Tongue (tissue), 3 donors: ENCODE measurements at places on chromosomes 6 and 20. TPM values are rescaled to one million over a fixed set of nuclear protein-coding genes. Genes with fewer than 3 reads are reported as not detected.
A peak's percentile ranks its signal among the peaks of the same experiment; 100 is the strongest.

DNA sequence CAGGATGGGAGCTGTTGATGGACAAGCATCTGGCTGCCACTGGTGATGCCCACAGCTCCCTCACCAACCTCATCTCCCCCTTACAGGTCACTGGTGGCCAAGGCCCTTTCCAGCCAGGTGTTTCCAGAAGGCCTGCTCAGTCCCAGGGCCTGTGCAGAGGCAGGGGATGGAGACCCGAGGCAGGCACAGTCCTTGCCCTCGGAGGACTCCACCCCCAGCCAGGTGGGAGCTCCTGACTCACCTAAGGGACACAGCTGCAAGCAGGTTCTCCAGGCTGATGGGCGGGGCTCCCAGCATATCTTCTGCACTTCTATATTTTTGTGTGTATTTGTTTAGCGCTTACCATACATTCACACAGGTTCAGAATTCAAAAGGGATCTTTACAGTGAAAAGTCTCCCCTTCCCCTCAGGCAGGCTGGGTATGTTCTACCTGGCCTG lies 17.4 kb downstream of the PRPH2 start:
- peak; percentile 47 for DNase-seq

DNA sequence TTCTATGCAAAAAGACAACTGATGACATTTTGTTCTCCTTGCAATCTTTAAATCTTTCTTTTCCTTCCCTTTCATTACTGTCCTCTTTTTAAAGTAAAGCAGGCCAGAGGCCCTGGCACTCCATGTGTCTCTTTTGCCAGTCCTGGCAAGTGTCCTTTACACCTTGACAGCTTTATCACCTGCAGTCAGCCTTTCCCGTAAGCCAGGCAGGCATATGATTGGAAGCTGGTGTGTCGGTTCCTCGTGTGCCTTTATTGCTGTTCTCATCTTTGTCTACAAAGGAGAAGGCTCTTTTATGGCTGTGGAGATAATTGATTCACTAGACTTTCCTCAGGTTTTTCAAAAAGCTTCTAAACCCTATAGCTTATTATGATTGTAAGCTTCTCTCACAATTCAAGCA lies 162.3 kb upstream of the FBXL4 start:
- DNase-seq, result no peak

- no peak for DNase-seq
Measured at GRCh38 chr6:53148684-53149083, at the start of gene GCM1. GCM1 (minus strand) TSS chr6:53148841; CDS start chr6:53145632, 3,209 bp downstream.

DNA sequence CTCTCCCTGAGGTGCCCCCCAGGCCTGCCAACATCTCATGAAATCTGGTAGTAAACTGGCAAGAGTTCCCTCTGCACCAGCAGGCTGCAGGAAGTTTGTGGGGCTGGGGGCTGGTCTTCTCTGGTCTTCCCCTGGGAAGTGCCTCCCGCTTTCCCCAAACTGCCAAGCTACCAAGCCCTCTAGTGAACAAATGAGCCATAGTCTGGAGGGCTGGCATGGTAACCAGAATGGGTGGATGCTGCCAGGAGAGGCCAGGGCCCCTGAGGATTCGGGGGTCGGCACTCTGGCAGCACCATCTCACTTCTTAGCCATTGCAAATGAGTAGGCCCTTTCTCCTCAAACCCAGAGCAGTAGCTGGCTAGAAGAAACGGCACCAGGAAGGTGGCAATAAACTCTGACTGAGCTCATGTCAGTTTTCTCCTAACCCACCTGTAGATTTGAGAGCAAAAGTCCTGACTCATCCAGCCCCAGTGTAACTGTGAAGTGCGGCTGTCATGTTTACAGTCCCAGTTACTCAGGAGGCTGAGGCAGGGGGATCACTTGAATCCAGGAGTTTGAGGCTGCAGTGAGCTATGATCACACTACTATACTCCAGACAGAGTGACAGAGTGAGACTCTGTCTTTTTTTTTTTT lies 35.9 kb downstream of the ZC3H12D start:
- DNase-seq, result no peak

- no peak for DNase-seq
Measured at GRCh38 chr6:13044390-13044789, 283.9 kb downstream of the TBC1D7 start.

- no peak for DNase-seq
Measured at GRCh38 chr6:142444881-142445301, 143.1 kb downstream of the ADGRG6 start.

- DNase-seq, result no peak
Measured at GRCh38 chr20:59813948-59814839, 119.2 kb downstream of the SYCP2 start.

- DNase-seq, result peak; percentile 58
Measured at GRCh38 chr6:108966855-108967755, 118.9 kb downstream of the ARMC2 start.

GRCh38 chr6:12567682-12568081 lies 148.9 kb upstream of the PHACTR1 start:
- no peak for DNase-seq

DNA sequence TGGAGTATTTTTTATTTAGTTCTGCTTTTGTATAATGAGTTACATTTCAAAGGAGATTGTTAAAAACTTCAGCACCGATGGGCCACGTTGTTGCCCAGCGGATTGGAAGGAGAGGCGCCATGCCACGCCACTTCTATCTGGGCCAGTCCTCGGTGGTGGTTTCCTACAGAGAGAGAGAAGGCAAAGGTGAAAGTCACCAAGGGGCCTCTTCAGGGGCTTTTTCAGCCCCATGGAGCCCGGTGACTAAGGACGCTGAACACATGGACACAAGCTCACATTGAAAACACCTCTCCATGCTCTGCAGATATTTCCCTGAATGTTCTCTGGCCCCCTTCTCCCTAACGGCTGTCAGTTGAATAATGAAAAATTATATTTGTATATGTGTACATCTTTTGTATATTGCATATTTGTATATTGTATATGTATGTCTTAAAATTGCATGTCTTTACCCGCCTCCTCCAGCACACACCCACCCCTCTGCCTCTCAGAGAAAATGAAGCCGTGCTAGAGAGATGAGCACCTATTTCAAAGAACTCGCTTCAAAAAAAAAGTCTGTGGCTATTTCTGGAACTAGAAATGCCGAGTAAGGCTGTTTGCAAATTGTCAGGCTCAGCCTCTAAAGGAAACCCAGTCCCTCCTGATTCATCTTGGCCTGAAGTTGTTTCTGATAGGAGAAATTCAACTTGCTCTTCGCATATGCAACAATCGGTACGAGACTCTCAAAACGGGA lies 91.9 kb upstream of the CDH4 start:
- DNase-seq, result no peak

DNA sequence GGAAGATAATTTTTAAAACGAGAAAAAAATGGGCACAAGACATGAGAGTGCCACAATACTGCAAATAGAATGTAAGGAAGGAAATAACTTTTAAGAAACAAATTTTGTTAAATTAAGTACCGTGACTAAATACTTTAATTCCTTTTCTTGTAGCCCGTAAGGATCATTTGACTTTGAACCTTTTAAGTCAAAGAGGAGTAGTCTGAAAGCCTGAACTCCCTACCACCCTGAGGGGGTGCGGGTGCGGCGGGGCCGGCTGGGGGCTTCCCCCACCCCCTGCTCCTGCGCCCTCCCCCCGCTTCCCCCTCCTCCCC lies 231 bp upstream of the PHACTR2 start:
- DNase-seq, result no peak

GRCh38 chr6:165745492-165745891 lies 82.5 kb upstream of the PDE10A start:
- no peak for DNase-seq

DNA sequence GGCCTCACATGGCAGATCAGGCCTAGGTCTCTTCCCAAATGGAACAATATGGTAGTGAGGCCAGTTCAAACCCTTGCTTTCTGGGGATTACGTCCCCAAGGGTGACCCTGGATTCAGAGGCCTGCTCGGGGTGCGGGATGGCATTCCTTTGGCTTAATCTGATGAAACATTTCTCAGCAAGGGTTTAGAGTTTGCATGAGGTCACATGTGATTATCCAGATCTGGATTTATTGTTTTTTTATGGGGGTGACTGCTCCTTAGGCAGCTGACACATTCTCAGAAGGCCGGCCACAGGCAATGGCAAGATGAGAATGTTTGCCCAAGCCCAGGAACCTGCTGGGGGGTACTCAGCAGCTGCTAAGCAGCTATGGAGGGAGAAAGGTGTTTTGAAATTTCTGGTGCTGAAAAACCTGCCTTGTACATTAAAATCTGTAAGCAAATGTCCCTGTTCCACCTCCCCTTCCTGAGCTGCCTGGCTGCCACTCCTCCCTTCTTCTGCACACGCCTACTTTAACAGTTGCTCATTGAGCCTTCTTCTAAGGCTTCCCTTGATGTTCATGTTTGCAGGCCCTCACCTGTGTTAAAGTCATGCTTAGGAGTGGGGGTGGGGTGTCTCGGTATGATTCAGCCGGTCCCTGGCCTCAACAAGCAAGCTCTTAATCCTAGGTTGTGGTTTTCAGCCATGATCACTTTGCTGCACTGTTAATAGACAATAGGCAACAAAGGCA lies 37.9 kb upstream of the FUCA2 start:
- no peak for DNase-seq

- no peak for DNase-seq
Measured at GRCh38 chr20:18014411-18014810, 43.3 kb downstream of the OVOL2 start.

- DNase-seq, result no peak
Measured at GRCh38 chr6:120954111-120954510, 380.2 kb downstream of the TBC1D32 start.

GRCh38 chr6:6734479-6735465 lies 146.3 kb downstream of the LY86 start:
- DNase-seq, result peak; percentile 85

DNA sequence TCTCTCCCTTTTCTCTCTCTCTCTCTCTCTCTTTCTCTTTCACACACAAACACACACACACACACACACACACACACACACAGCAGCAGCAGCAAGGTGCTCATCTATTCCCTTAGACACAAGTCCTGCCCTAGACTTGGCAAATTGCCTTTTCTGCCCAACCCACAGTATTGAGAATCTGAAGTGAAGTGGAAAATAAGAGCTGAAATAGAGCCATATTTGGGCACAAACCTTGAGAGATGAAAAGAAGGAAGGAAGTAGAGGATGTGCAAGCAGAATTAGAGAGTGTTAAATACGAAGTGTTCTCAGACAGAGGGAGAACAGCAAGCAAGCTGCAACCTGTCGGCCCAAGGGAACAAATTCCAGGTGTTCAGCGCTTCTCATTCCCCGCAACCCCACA lies 557.5 kb upstream of the NOX3 start:
- peak; percentile 36 for DNase-seq

GRCh38 chr6:139109558-139109957 lies 25.3 kb upstream of the HECA start:
- no peak for DNase-seq

DNA sequence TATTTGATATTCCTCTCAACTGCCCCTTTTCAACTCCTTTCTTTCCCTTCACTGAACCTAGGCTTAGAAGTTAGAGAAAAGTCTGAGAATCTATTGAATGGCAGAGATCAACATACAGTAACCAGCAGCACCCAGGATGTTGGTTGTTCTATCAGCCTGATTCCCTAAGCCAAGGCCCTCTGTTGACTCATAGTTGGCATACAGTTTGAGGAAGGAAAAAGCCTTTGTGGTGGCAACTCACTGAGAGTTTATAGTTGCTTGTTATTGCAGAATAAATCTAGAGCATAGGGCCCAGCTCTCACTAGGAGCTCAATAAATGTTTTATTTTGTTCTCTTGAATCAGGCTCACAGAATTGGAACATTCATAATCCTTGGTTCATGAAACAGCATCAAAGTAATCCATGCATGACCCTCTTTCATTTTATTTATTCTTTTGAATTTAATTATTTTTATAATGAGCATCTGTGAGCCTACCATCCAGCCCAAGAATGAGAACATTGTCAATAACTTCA lies 119.1 kb upstream of the ADGRF1 start:
- DNase-seq, result no peak

DNA sequence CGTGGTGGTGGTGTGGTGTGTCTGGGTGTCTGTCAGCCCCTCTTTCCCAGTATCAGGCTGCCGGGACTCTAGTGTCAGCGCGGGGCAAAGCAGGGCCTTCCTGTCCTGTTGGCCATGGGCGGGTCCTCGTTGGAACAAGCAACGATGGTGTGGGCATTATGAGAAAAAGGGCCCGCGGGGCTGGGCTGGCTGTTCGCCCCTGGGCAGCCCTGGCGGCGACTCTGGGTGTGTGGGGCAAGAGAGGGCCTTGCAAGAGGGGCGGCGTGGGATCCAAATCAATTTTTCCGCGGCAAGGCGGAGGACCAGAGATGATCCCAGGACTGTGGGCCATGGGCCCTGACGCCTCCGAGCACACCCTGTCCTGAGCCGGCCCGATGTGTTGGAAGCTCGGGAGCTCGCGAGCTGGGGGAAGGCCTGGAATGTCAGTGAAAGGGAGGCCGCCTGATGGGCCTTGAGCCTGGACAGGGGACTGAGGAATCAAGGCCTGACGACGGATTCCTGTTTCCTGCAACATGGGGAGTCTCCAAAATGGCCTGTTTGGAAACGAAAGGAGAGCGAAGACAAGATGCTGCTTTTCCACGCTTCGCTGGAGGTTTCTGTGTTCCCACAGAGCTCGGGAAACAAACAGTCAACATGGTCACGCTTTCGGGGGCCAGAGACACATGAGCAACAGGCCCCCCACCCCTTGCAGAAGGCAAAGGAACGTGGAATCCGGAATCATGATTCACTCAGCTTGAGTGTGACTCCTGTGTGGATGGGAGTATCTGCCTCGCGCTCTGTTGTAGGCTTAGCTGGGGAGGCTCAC lies 364.7 kb upstream of the DEFB115 start:
- no peak for DNase-seq

DNA sequence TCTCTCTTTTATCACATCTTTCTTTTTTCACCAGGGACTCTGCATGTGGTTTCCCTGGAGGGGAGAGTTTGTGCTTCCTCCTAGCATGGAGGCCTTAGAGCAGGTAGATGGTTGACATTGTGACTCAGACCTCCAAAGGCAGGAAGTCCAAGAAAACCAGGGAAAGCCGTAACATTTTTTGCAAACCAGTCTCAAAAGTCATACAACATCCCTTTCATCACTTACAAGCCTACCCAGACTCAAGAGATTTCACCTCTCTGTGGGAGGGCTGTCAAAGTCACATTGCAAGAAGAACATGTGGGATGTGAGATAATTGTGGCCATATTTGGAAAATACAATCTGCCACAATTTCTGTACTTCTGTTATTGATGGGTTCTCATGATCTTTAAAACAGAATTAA lies 46.2 kb downstream of the SNRNP48 start:
- DNase-seq, result no peak

RPS6KA2 gene
- 33.2 TPM for total RNA-seq

FOXF2 gene
- total RNA-seq, result 15.4 TPM

MYH7B gene
- total RNA-seq, result 6.1 TPM

FAXC gene
- 4.9 TPM for total RNA-seq

BPI gene
- 0.21 TPM for total RNA-seq

MEP1A gene
- not detected for total RNA-seq

IL17F gene
- total RNA-seq, result not detected

LY6G6F gene
- total RNA-seq, result 0.82 TPM

MLIP gene
- total RNA-seq, result 51.3 TPM

LIME1 gene
- total RNA-seq, result 6.8 TPM

RNF217 gene
- total RNA-seq, result 42.2 TPM

OXT gene
- not detected for total RNA-seq

C6orf58 gene
- not detected for total RNA-seq

ULBP3 gene
- 1.8 TPM for total RNA-seq

MATN4 gene
- 1.1 TPM for total RNA-seq
